ENCODE measurements at places on chromosomes 3 and 15.
A peak's percentile ranks its signal among the peaks of the same experiment; 100 is the strongest.

GRCh38 chr3:139106013-139106932 is 61.6 kb upstream of the PRR23C start:
- no peak for DNase-seq

DNA sequence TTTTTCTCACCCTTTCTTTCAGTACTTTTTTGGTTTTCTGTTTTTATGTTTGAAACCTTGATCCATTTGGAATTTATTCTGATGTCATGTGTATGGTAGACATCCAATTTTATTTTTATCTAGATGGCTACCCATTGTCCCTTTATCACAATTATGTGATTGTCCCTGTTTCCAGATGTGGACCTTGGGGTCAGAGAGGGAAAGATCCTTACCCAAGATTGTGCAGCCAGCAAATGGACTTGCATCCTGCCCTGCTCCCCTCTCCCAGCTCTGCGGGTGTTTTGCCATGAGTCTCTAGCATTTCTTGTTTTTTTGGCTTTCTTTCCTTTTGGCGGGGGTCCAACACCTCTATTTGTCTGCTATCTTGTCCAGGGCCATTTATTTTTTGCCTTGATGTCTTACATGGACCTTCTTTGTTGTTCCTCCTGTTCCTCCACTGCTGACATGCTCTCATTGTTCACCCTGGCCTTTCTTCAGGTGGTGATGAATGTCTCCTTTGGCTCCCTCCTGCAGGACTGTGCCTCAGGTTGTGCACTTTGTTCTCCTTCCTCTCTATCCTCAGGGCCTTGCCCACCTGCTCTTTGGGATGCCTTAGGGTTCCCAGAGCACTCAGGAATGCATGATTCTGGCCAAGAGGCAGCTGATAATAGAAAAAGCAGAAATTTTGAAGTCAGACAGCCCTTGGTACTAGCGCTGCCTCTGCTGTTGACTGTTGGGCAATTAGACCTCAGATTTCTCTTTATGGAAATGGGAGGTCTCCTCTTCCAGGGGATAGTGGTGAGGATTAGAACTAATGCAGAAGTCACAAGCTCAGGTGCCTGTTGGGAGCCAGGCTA is 84.3 kb downstream of the EEFSEC start:
- no peak for DNase-seq

- DNase-seq = no peak
Measured at GRCh38 chr15:46696281-46696680, 1021.0 kb upstream of the SEMA6D start.

DNA sequence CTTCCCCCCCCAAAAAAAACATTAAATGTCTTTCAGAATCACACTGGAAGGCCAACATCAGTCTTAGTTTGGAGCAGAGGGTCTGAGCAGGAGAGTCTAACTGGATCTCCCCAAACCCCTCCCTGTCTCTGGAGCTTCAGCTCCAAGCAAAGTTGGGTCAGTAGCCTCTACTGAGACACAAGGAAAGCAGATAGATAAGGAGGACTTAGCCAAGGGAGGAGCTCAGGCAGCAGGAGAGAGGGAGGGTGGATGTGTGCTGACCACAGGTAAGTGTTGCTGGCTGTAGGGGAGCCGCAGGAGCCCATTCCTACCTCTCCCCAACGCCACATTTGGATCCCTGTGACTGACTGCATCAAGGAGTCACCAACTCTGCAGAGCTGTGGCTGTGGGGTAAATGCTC is 7.0 kb downstream of the PLCB2 start:
- DNase-seq = no peak

DNA sequence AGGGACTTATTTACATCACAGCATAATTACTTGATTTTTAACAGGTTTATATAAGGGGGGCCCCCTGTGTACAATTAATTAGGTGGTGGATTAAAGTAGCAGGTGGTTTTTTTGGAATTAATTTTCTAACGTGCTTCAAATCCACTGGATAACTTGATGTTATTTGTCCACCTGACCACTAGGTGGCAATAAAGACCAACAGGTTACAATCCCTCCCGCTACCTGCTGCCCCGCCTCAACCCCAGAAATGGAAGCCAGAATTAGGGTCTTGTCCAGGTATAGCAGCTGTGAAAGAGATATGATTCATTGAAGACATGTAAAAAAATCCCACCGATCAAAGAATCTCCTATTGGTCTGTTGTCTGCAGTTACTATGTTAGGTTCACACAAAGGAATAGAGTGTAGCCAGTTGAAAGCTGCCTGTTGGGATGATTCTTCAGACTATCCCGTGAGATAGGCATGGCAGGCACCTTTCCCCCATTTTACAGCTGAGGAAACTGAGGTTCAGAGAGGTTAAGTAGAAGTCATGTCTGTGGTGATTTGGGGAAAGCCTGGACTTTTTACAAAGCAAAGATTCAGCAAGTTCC is 44.0 kb downstream of the MFSD1 start:
- DNase-seq = no peak

DNA sequence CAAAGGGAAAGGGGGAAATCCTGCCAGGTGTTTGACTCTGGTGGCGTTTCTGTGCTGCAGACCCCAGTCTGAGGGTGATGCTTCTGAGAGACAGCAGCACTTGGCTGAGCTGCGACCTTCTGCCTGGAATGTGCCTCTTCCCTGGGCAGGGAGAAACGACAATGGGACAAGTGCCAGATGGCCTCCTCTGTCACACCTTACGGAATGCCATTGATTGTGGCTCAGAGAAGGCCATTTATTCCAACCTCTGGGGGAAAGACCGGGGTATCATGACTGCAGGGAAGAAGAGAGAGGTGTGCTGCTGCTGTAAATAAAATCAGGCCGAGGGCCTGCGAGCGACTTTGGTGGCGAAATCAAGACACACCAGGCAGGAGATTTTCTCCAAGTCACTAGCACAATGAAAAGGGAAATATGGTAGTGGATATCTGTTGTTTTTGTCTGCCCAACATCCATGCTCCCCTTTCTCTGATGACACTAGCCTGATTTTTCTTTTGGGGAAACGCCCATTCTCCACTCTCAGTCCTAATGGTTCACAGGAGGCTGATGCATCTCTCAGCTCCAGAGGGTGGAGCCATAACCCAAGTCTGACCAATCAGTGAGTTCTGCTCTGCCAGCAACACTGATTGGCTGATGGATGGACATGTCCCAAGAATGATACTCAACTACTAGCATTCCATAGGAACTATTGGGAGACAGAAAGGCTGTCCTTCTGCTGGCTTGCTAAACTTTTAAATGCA is 336.1 kb downstream of the FOXP1 start:
- no peak for DNase-seq

GRCh38 chr3:12395349-12396012 is 88.8 kb upstream of the TSEN2 start:
- no peak for DNase-seq

GRCh38 chr3:1969281-1969680 is 129.4 kb upstream of the CNTN4 start:
- DNase-seq = no peak

DNA sequence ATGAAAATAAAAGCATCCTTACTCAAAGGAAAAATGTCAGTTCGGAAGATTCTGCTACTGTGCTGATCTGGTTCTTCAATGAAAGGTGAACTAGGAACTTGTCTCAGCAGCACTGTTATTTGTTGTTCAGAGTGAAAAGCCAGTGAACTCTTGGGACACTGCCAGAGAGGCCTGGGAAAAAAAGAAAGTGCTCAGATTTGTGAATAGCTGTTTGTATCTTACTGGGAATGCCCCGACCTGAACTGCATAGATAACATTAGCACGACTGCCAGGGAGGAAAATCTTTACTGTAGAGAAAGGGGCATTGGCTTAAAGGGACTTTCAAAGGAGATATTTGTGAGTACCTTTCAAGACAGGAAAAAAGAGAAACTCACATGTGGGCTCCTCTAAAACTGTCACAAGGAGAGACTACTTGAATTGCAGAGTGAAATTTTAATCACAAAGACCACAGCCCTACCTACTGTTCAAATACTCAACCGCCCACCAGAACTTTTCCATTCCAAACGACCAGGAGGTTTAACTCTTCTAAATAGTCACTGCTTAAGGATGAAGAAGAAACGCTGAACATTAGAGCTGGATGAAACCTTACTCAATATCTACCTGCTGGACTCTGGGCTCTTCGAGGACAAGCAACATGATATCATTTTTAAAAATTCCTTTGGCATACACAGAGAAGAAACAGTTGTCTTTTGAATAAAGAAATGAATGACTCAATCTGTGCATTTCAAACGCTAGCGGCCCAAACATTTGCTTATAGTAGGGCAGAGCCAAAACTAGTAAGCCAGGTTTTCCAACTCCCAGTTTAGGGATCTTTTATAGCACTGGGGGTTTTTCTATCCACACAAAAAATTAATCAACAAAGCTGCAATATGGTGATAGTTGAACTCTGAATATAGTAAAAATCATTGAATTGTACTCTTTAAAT is 13.4 kb downstream of the TAMM41 start:
- DNase-seq = no peak

DNA sequence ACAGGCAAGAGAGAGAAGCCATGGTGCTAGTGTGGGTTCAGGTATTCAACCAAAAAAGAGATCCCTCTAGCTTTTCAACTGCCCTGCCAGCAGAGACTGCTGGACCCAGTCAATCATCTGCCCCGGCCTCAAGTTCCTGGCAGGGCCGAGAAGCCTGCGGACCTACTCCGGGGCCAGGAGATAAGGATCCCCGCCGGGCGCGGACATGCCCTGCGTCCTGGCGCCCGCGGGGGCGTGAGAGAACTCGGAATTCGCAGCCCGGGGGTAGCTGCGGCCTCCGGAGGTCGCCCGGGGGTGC is 821 bp upstream of the MAGI1 start:
- DNase-seq = no peak

- no peak for DNase-seq
Measured at GRCh38 chr3:73784686-73785392, 160.1 kb upstream of the PDZRN3 start.

DNA sequence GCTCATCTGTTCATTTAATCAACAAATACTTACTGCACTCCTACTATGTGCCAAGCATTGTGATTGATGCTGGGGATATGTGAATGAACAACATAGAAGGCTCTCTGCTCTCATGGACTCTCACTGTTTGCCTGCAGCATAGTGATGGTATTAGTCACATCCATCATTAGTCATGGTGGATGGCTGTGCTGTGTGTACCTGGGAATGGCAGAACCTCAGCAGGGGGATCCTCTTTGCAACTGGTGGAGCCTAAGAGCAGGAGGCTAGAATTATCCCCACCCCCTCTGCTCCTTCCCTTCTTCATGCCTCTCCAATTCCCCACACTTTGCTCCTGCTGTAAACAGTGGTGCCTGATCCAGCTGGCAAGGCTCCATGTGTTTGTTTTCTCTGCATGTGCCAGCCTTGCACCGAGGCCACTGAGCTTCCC is 20.5 kb downstream of the BOC start:
- no peak for DNase-seq

GRCh38 chr3:139204728-139205127 is 139.1 kb upstream of the MRPS22 start:
- no peak for DNase-seq

DNA sequence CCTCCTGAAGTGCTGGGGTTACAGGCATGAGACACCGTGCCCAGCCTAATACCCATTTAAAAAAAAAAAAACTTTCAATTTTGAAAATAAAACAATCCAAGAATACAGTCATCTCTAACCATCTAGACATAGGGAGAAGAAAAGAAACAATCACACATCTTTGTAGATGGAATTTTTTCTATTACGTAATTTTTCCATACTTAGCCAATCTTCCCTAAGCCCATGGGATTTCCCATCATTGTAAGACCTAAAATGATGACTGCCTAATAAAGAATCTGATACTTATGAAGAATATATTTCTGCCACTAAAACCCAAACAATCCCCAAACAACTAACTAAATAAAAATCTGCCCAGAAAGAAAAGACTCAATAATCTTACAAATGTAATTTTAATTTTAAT is 88.7 kb downstream of the CBLB start:
- no peak for DNase-seq

DNA sequence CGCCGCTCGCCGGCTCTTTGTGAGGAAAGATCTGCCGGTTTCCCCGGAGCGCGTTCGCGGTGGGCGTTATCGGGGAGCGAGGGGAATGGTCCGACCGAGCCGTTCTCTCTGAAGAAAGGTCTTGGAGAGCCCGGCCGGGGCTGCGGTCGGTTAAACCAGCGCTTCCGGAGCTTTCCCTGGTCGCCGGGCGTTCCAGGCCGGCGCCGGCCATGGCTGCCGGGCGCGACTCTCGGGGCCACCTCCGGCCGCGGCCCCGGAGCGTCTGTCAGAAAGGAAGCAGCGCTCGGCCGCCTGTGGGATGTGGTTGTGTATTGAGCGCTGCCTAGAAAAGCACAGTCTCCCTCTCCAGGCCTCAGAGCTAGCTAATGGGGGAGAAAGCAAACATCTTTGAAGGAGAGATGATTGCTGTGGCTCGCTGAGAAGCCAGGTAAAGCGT is 731 bp downstream of the FYTTD1 start:
- DNase-seq = peak; percentile 23

- DNase-seq = no peak
Measured at GRCh38 chr3:103349760-103350159, 914.9 kb downstream of the ZPLD1 start.

- no peak for DNase-seq
Measured at GRCh38 chr3:45950131-45950530, 6.9 kb downstream of the CXCR6 start.

DNA sequence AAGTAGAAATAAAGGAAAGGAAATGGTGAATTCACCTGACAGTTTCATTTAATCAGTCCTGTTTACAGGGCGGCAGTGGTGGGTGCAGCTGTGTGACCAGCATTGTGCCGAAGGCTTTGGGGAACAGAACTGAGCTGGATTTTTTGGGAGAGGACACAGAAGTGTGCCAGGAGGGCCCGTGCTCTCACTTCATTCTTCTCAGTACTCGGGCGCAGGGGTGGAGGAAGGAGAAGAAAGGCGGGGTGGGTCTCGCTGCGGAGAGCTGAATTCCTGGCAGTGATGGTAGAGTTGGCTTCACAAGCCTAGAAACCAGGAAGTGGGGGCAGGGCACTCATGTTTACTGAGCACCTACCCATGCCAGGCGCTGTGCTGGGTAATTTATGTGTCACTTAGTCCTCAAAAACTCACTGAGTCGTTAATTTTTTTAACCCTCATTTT is 64.6 kb downstream of the CRTC3 start:
- DNase-seq = peak; percentile 67

- DNase-seq = no peak
Measured at GRCh38 chr3:183295211-183295610, 42.2 kb downstream of the B3GNT5 start.

DNA sequence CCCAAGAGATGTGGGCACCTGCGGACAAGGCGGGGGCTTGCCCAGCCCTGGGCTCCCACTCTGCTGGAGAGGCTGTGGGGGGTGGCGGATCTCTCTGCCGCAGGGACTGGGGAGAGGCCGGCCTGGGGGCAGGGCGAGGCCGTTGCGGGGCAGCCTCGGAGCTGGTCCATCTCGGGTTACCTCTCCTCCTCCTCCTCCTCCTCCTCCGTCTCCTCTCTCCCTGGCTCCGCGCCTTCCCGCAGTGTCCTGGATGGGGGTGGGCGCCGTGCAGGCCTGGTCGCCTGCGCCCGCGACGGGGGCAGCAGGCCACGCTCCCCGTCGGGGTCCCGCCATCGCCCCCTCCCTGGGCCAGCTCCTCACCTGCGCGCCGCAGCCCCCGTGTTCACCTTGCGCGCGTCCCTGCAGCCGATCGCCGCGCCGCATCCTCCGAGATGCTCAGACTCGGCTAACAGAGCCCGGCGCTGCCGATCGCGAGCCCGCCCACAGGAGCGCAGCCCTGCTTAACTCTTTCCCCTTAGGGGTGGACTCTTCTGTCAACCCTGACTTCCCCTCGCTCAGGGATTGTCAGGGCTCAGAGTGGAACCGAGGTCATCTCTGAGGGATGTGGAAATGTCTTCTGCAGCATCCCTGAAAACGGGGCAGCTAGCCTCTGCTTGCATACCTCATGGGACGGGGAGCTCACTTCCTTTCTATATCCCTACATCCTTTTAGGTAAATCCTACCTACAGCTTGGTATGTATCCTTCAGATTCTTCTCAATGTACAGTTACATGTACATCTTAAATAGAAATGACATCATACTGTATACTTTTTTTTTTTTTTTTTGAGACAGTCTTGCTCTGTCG is at the start of gene PRRT3:
Gene PRRT3 (minus strand): TSS at position 447 of the 844 bp plus-strand sequence. CDS start 2,293 bp downstream, outside the sequence.
- DNase-seq = no peak

Measured in activated CD4-positive, alpha-beta T cell treated with anti-CD3 and anti-CD28 coated beads, Interleukin-2, amount 50 U/mL, for 24 hours (primary cell).